Uterus (tissue), 4 donors: ENCODE measurements at places on chromosomes 12 and 14. TPM values are rescaled to one million over a fixed set of nuclear protein-coding genes. Genes with fewer than 3 reads are reported as not detected.

- H3K4me1 ChIP-seq, result no peaks in the 10 kb centered on the region
- no peaks in the 10 kb centered on the region for H3K27me3 ChIP-seq
- no peak overlapping the region for H3K27ac ChIP-seq
Observed at GRCh38 chr12:71186571-71187288, 28.9 kb upstream of the TSPAN8 start.

GRCh38 chr14:60648934-60649874 is at the start of gene SIX1:
Gene SIX1, minus strand, starts transcription at chr14:60649477. Its CDS starts 288 bp downstream, at chr14:60649189.
- H3K27ac ChIP-seq, result no peak within 1 kb of the TSS
- peak within 1 kb of the TSS; percentile 40 for H3K4me3 ChIP-seq
- DNase-seq, result peak; percentile 26

GRCh38 chr12:42346403-42347002 is 20.5 kb downstream of the PPHLN1 start:
- H3K36me3 ChIP-seq, result no peaks in the 10 kb centered on the region
- no peak for DNase-seq
- no peak overlapping the region for H3K4me3 ChIP-seq
- no peaks in the 10 kb centered on the region for H3K27me3 ChIP-seq
- H3K27ac ChIP-seq, result no peak overlapping the region

- DNase-seq, result no peak
- no peak overlapping the region for H3K27ac ChIP-seq
- no peaks in the 10 kb centered on the region for H3K36me3 ChIP-seq
- no peak overlapping the region for H3K4me3 ChIP-seq
- no peaks in the 10 kb centered on the region for H3K27me3 ChIP-seq
Observed at GRCh38 chr14:29953501-29953900, 25.9 kb upstream of the PRKD1 start.

GRCh38 chr12:47837190-47838171 is 17.8 kb upstream of the HDAC7 start:
- H3K4me1 ChIP-seq, result no peaks in the 10 kb centered on the region
- H3K27ac ChIP-seq, result no peak overlapping the region
- H3K4me3 ChIP-seq, result no peak overlapping the region
- no peaks in the 10 kb centered on the region for H3K36me3 ChIP-seq
- DNase-seq, result peak; percentile 79
- no peaks in the 10 kb centered on the region for H3K27me3 ChIP-seq

DNA sequence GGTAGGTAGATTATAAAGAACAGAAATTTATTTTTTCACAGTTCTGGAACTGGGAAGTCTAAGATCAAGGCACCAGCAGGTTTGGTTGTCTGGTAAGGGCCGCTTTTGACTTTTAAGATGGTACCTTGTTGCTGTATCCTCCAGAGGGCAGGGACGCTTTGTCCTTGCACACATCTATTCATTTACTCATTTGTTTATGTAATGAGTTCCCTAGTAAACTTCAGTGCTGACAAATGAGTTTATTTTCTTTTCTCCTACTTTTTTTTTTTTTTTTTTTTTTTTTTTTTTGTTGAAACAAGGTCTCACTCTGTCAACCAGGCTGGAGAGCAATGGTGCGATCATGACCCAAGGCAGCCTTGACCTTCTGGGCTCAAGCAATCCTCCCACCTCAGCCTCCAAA is 195.7 kb downstream of the FBXL14 start:
- H3K4me1 ChIP-seq, result no peaks in the 10 kb centered on the region
- no peak for DNase-seq
- no peak overlapping the region for H3K4me3 ChIP-seq
- H3K27ac ChIP-seq, result no peak overlapping the region
- no peaks in the 10 kb centered on the region for H3K27me3 ChIP-seq

DNA sequence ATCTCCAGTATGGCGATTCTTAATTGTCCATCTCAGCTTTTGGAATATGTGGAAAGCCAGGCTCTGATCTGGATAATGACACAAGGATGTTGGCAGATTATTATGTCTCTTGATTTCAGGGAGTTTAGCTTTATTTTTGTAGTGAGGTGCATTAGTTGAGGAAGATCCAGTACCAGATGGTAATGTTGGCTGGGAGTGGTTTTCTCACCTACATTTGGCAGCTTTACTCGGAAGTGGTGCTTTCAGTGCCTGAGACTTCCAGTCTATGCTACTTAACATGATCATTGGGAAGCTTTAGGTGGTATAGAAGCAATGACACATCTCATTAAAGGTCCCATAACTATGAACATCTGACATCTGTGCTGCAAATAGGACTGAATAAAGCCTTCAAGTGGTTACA is 7.5 kb downstream of the SLC15A5 start:
- no peaks in the 10 kb centered on the region for H3K4me1 ChIP-seq
- no peak overlapping the region for H3K4me3 ChIP-seq

- H3K27ac ChIP-seq, result no peak overlapping the region
- H3K4me1 ChIP-seq, result no peaks in the 10 kb centered on the region
- no peaks in the 10 kb centered on the region for H3K36me3 ChIP-seq
- no peak overlapping the region for H3K4me3 ChIP-seq
- H3K27me3 ChIP-seq, result no peaks in the 10 kb centered on the region
Observed at GRCh38 chr14:83485591-83485990, 1951.9 kb upstream of the SEL1L start.

DNA sequence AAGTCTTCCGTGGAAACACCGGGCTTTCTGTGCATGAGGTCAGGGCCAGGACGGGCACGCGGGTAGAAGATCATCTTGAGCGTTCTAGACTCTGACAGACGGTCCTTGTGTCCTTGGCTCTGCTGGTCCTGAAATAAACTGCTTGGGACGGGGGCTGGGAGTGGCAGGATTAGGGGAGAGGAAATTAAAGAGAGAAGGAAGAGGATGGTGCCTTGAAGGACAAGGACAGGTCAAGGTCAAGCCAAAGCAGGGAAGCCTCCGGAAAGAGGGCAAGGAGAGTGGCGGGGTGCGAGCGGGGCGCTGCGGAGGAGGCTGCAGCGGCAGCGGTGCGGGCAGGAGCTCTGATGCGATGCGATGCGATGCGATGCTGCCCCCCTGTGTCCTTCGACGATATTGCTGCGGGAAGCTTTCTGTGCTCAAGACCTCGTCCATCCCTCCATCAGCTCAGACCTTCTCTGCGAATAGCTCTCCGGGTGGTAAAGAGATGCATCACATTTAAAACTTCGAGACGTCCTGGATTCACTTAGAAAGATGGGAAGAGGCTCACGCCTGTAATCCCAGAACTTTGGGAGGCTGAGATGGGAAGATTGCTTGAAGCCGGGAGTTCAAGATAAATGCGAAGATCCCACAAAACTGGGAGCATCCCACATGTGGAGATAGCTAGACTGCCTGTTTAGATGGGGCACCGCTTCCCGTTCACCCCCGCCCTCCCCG is 110.1 kb upstream of the TMEM132D start:
- peaks cover 7% of the 10 kb centered on the region for H3K27me3 ChIP-seq
- DNase-seq, result no peak
- H3K4me3 ChIP-seq, result no peak overlapping the region

DNA sequence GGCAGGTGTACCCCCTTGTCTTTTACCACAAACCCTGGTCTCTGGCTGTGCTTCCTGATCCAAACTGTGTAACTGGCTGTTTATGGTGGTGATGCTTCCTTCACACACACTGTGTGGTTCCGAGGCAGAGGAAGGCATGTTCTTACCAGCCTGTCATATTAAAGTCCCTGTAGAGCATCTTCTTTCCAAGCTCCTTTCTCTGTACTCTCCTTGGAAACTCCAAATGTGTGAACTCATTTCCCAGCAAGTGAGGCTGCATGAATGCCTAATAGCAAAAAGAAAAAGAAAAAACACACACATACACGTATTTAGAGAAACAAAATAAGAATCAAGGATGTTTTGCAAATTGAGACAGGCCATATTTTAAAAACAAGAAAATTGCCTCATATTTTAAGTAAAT is 214.9 kb downstream of the PPM1H start:
- no peaks in the 10 kb centered on the region for H3K36me3 ChIP-seq
- peaks cover 5% of the 10 kb centered on the region for H3K4me1 ChIP-seq

DNA sequence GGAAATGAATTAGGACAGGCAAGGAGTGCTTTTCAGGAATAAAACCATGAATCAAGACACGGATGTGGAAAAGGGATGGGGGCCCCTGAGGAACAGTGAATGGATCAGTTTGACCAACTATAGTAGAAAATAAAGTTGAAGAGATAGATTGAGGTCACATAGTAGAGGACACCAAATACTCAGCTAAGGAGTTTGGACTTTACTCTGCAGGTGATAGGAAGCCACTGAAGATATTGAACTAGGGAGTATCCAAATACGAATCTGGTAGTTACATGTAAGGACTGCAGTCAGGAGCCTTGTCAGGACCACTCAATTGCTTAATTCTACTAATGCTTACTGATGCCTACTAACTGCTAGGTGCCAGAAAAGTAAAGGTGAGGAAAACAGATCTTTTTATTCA is 20.4 kb downstream of the ENTPD5 start:
- H3K27me3 ChIP-seq, result no peaks in the 10 kb centered on the region
- H3K27ac ChIP-seq, result no peak overlapping the region
- no peaks in the 10 kb centered on the region for H3K4me1 ChIP-seq

DNA sequence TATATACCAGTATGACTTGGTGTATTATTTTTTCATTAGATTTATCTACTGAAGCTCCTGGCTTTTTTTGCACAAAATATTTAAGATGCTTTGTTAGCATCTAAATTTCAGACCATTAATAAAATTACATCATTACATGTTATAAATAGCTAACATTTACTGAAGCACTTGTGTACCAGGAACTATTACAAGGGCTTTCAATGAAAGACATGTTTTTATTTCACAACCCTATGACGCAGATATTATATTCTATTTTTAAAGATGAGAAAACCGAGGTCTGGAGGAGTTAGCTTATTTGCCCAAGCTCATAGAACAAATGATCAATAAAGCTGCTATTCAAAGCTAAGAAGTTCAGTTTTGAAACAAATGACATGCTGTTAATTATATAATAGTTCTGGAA is 420.4 kb upstream of the DCN start:
- no peaks in the 10 kb centered on the region for H3K27me3 ChIP-seq
- H3K4me1 ChIP-seq, result no peaks in the 10 kb centered on the region
- DNase-seq, result no peak
- no peaks in the 10 kb centered on the region for H3K36me3 ChIP-seq

KRT85 gene
- total RNA-seq, result 0.76 TPM

ABCD2 gene
- 3.5 TPM for total RNA-seq

R3HDM2 gene
- total RNA-seq, result 9.4 TPM

TAS2R46 gene
- total RNA-seq, result 8.7 TPM

GPRC5A gene
- 13.2 TPM for total RNA-seq

BCL2L14 gene
- not detected for total RNA-seq

TMEM19 gene
- total RNA-seq, result 10.6 TPM

C14orf132 gene
- total RNA-seq, result 60.1 TPM

ACOT4 gene
- total RNA-seq, result 0.61 TPM
